Activated CD4-positive, alpha-beta T cell treated with anti-CD3 and anti-CD28 coated beads, Interleukin-2, amount 50 U/mL, for 24 hours (primary cell): ENCODE measurements at places on chromosomes 4 and X.

DNA sequence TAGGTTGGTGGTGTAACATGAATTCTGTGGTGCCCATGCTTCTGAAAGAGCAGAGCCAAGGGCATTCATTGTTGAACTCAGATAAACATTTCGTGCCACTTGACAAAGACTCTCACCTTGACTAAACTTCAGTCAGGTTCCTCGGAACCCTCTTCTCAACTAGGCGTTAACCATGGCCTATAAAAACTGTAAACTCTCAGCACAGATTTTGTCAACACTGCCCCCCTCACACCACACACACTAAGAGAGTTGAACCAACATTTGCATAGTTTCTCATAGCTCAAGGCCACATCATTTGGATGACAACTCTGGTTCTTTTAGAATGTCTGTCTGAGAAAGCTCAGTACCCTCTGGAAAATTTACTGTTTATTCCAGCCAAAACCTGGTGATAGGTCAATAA lies 28.1 kb downstream of the CASP6 start:
- DNase-seq, result no peak

DNA sequence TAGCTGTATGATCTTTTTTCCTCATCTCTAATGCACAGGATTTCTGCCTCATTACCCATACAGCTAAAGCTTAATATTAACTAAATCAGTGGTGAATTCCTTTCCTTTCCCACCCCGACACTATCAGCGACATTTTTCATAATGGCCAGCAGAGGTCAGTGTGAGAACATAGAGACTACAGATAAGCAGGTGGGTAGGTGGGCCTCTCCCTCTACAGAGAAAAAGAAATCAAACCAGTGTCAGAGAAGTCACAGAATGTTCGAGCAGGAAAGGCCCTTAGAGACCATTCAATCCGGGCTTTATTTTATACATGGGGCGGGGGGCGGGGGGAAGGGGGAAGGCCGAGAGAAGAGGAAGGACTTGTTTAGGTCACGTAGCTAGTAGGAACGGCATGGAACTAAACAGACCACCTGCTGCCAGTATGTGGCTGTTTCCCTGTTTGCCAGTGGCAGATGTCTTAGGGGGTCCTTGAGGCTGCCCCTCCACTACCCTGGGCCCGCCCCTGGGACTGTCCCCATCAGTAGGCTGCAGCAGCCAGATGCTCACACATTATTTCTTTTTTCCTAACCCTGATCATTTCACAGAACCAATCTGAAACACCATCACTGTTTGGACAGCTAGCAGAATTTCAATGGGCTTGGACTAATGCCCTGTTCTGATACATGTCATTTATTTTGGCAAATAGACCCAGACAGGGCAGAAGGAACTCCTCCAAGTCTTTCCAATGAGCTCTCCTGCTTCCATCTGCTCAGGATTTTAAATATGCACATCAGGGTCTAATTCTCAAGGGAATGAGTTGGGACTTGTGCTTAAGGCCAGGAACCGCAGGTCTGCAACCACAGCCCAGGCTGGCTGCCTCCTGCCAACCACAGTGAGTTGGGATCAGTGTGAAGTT lies 133.4 kb downstream of the ATG4A start:
- no peak for DNase-seq

- DNase-seq, result no peak
These were observed 37.5 kb upstream of the EDA2R start for GRCh38 chrX:66676413-66676812.

- no peak for DNase-seq
These were observed 61.7 kb downstream of the SLIT2 start for GRCh38 chr4:20313237-20314030.

DNA sequence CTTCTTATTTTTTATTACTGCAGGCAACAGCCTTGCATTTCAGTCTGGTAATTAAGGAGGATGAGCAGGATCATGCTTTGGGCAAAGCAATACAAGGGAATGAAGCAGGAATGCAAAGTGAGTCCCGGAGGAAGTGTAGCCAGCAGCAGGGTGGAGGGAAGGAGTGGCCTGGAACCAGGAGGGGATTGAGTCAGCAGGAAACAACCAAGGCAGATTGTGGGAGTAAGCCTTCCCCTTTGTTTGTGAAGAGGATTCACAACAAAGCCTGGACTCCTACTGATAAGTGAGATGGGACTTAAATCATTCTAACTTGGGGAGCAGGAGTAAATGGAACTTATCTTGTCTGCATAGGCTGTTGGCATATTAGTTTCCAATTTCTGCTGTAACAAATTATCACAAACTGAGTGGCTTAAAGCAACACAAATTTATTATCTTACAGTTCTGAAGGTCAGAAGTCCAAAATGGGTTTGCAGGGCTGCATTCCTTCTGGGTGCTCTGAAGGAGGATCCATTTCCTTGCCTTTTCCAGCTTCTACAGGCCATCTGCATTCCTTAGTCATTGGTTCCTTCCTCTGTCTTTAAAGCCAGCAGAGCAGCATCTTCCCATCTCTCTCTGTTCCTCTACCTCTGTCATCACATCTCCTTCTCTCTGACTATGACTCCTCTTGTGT lies 93.2 kb upstream of the AP1S2 start:
- no peak for DNase-seq

GRCh38 chrX:11786862-11787261 lies 28.8 kb downstream of the MSL3 start:
- no peak for DNase-seq

DNA sequence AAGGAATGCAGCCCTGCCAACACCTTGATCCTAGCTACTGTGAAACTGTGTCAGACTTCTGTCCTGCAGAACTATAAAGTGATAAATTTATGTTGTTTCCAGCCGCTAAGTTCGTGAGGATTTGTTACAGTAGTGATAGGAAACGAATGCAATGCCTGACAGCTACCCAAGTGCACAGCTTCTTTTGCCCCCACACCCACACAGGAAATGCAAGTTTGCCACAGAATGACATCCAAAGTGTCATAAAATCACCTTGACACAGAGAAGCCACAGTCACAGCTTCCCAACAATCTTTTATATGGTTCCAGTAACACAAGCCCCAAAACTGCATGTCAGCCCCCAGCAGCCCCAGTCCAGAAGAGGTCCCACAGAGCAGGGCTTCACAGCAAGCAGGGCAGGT lies 216.9 kb upstream of the S100G start:
- no peak for DNase-seq

DNA sequence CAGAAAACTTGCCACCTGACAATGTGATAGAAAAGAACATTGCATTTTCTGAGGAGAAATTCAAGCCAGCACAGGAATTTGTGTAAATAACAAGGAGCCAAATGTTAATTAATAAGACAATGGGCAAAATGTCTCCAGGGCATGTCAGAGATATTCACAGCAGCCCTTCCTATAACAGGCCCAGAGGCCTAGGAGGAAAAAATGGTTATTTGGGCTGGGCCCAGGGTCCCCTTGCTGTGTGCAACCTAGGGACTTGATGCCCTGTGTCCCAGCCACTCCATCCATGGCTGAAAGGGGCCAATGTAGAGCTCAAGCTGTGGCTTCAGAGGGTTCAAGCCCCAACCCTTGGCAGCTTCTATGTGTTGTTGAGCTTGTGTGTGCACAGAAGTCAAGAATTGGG lies 55.5 kb upstream of the GABRG1 start:
- DNase-seq, result no peak

GRCh38 chrX:19214311-19214710 lies 92.0 kb upstream of the ADGRG2 start:
- DNase-seq, result no peak

DNA sequence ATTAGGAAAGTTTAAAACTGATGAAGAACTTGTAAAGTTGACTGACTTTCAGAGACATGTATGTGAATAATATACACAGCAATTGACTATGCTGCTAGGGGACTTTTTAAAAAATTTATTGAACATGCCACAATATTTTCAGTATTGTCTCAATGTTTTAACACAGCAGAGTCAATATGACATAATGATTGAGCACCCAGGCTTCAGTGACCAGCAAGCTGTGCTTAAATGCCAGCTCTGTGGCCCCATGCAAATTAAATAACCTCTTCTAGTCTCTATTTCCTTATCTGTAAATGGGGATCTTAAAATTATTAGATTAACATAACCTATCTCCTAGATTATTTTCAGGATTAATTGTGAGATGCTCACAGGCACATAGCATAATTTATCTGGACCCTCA lies 56.8 kb upstream of the TXK start:
- DNase-seq, result no peak

GRCh38 chrX:119008110-119008744 lies 33.8 kb downstream of the LONRF3 start:
- peak; percentile 1 for DNase-seq

GRCh38 chr4:184762100-184762499 lies 28.2 kb upstream of the CENPU start:
- peak; percentile 33 for DNase-seq

DNA sequence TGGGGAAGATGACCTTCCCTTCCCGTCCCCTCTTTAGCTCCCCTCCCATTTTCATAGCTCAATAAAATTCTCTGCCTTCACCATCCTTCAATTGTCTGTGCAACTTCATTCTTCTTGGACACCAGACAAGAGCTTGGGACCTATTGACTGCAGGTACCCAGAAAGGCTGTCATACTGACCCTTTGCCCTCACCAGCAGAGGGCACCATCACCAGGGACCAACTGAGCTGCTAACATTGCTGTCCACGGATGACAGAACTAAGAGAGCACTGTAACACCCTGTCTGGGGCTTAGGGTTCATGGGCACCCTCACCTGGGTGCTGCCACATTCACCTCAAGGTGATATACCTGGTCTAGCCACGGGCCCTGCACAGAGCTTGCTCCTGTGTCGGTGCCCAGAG lies 141.3 kb upstream of the VCX3B start:
- DNase-seq, result no peak

- no peak for DNase-seq
These were observed 17.3 kb upstream of the CSTF2 start for GRCh38 chrX:100802843-100803242.

DNA sequence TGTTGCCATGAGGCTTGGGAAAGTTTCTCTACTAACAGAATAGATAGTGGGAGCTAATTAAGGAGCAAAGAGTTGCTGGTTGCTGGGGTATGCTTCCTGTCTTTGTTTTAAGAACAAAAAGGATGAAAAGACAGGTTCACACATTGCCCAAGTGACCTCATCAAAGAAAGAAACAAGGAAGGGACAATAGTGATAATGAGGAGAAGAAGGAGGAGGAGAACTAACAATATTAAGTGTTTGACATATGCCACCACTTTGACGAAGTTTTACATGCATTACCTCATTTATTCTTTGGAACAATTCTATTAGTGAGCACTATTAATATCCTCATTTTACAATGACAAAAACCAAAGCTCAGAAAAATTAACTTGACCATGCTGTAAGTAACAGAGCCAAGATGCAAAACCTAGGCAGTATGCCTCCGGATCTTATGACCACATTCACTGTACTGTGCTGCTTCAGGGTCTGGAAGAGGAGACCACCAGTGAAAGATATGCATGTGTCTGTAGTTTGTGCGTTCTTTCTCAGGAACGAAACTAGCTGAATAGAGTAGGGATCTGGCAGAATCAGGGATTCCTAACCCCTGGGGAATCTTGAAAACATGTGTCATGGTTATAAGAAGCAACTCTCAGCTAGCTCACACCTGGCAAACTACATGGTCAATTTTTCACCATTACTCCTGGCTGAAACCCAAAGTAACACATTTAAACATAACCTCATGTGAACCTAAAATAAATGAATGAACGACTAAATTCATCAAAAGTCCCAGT lies 83.8 kb downstream of the MOSPD2 start:
- no peak for DNase-seq

GRCh38 chr4:121150003-121150402 lies 14.1 kb downstream of the TNIP3 start:
- no peak for DNase-seq

DNA sequence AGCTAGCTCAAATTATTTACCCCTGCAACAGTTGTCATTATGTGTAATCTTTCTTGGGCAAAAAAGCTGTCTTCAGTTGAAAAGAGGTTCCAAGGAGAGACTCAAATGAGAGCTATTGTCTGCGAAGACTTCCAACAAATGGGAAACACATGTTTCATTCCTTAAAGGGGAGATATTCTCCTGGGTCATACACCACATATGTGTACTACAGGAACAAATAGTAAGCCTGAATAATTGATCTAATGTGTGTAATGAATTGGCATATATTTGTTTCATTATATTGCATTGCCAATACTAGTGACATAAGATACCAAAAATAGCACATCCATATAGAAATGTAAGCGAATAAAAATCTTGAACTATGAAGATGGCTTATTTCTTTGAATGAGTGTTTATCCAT lies 950.9 kb upstream of the NDST4 start:
- DNase-seq, result no peak

- no peak for DNase-seq
These were observed 69.3 kb downstream of the PDHA2 start for GRCh38 chr4:95909211-95909610.

DNA sequence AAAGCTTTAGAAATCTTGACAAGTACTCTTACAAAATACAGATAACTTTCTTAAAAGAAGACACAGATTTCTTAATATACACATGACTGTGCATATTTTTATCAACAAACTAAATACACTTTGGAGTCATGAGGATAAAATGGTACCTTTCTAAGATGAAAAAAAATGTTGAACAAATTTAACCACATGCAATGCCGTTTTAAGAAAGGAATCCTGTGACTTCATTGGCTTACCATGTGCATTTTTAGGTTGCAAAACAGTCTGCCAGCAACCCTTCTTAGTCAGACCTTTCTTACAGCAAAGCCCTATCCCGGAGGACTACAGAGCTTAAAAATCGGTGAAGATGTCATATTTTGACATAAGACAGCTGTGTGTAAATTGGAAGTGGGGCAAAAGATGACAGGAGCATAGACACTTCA lies 51.7 kb downstream of the GASK1B start:
- DNase-seq, result no peak

GRCh38 chr4:33411182-33411581 lies 2691.0 kb downstream of the PCDH7 start:
- DNase-seq, result no peak

DNA sequence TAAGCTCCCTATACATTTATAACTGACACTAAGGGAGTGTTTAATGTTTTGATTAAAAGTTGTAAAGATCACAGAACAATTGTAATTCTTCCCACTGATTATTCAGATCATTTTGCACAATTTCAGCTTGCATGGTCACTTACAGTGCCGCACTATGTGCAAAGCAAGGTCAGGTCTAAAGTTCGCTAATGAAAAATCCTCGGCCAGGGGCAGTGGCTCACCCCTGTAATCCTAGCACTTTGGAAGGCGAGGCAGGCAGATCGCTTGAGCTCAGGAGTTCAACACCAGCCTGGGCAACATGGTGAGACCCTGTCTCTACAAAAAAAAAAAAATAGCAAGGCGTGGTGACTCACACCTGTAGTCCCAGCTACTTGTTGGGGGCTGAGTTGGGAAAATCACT lies 57.0 kb downstream of the PKD2 start:
- no peak for DNase-seq

DNA sequence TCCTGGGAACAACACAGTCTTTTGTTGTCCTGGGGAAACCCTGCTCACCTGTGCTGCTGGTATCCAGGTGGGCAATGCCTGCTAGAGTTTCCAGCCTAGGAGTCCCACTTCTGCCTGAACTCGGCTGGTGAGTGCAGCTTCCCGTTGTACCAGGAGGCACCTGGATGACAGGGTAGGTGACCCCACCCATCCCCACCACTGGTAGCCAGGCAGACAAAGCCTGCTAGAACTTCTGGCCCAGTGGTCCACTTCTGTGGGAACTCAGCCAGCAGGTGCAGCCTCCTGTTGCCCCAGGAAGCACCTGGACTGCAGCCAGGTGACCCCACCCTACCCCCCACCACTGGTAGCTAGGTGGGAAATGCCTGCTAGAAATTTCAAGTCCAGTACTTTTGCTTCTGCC lies 9.7 kb upstream of the TCEAL2 start:
- DNase-seq, result no peak

- DNase-seq, result no peak
These were observed 38.5 kb downstream of the LRP2BP start for GRCh38 chr4:185357211-185357610.
